ENCODE measurements at places on chromosomes 11 and 22.

GRCh38 chr11:10667521-10667885, 26.1 kb downstream of the IRAG1 start:
- DNase-seq, result no peak

GRCh38 chr22:17266251-17266971, 47.2 kb upstream of the ADA2 start:
- no peak for DNase-seq

DNA sequence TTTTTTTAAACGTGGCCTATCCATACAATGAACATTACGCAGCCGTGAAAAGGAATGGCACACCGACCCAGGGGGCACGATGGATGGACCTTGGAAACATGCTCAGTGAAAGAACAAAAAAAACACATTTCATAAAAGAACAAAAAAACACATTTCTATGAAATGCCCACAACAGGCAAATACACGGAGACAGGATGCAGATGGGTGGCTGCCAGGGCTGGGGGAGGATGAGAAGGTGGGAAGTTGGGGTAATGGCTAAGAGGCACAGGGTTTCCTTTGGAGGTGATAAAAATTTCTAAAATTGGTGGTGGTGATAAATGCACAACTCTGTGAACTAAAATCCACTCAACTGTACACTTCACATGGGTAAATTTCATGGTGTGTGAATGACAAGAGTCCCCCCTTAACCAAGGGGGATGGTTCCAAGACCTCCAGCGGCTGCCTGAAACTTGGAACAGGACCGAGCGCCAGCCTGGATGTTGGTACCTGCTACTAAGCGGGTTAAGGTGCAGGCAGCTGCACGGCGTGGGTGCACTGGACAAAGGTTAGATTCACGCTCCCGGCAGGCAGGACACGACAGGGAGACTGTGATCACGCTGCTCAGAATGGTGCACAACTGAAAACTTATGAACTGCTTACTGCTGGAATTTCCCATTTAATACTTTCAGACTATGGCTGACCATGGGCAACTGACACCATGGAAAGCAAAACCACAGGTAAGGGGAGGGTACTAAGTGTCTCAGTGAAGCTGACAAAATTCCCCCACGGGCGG, 16.5 kb downstream of the BRD1 start:
- DNase-seq, result no peak

DNA sequence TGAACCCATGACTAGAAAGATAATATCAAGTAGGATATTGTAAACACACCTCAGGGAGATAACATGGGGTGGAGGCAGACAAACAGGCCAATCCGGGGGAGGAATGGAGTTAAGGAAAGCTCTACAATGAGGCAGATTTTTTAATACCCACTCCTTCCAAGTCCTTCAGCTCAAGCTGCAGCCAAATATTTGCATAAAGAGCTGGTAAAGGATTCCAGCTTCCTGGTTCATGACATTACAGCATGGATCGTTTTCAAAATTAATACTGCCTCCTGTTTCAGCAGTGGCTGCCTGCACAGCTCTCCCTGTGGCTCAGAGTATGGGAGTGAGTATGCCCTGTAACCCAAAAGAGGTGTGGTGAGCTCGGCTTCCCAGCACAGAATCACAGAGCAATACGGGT, 5.1 kb downstream of the POU2AF3 start:
- no peak for DNase-seq

DNA sequence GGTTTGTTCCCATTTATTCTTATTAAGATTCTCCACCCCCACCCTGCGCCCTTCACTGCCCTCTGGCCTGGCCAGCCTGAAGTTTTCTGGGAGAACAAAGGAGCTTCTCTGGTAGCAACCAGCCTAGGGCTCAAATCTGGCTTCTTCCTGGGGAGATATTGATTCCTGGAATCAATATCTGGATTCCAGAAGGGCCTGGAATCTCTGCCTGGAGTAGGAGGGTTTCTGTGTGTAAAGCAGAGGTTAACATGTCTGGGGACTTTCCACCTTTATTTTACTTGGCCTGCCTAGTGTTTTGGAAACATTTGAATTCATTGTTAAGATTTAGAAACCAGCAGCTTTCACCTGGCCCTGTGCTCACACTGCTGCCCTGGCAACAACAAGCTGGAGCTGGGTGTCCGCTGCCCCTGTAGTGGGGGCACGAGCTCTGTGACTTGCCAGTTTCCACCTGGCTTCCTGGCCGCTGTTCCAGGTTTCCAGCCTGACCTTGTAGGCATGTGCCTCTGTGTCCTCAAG, 5.5 kb downstream of the C11orf91 start:
- no peak for DNase-seq

GRCh38 chr11:28243061-28243460, 134.9 kb downstream of the METTL15 start:
- DNase-seq, result no peak

DNA sequence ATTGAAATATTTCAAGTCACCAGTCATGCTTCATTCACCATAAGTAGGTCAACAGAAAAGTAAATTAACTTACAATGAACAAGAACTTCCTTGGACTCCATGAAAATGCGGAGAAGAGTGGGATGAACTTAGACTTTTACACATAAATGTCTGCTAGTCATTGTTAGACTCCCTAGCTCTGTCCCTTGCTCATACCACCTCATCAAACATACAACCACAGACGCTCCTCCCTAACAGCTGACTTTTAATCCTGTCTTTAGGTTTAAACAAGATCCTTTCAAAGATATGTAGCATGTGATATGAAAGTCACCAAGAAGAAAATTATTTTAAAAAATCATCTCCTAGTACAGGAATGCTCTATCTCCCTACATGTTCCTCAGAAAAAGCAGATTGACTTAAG, 248.1 kb downstream of the DLG2 start:
- DNase-seq, result no peak

- DNase-seq, result no peak
Measured at GRCh38 chr11:75925785-75926164, 110.8 kb downstream of the UVRAG start.

GRCh38 chr11:2445746-2446551, 1.1 kb downstream of the KCNQ1 start:
- DNase-seq, result no peak

DNA sequence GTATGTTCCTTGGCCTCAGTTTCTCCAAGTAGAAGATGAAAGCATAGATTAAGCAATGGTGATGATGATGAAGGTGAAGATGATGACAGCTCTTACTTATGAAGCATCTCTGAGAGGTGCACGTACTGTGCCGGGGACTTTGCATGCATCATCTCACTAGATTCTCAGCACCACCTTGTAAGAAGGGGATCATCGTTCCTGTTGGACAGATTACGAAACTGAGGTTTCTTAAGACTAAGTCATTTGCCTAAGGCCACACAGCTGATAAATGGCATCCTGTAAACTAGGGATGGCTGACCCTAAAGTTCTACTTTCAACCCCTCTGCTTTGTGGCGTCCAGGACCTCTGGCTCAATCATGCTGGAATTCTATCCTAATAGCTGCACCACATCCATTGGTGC, 8.7 kb downstream of the MS4A15 start:
- DNase-seq, result no peak

DNA sequence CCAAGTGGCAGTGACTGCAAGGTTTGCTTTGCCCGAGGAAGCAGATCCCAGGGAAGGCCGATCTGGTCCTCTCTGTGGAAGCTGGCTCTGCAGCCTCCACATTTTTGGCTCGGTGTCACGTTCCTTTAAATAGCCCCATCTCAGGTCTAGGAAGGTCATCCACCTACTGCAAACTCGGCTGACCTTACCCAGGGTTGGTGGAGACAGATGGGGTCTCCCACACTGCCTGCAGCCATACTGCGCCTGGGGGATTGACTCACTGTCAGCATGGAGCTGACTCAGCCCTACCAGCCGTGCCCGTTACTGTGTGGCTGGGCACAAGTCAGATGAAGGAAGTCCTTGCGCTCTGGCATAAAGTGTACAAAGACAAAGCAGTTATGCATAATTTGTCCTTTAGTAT, 16.9 kb downstream of the CDPF1 start:
- DNase-seq, result no peak

GRCh38 chr22:50622723-50623327, 5.1 kb downstream of the ARSA start:
- DNase-seq, result no peak

DNA sequence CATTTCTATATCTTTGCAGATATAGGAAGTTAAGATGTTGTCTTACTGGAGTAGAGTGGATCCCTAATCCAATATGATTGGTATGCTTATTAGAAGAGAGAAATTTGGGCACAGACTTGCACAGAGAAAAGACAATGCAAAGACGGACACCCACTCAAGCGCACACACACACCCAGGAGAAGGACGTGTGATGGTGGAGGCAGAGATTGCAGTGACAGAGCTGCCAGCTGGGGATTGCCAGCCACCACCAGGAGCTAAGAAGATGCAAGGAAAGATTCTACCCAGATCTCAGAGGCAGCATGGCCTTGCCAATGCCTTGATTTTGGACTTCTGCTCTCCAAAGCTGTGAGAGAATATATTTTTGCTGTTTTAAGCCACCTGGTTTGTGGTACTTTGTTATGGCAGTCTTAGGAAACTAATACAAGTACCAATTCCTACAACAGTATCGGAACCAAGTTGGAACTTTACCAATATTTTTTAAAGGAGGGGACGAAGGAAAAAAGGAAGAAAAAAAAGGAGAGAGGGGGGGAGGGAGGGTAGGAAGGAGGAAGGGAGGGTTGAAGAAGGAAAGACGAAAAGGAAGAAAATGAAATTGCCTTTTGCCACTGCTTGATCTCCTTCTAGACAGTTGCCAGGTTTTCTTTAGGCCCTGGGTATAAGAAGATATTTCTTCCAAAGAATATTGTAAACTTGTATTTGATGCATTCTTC, 334.0 kb downstream of the BUD13 start:
- DNase-seq, result no peak

DNA sequence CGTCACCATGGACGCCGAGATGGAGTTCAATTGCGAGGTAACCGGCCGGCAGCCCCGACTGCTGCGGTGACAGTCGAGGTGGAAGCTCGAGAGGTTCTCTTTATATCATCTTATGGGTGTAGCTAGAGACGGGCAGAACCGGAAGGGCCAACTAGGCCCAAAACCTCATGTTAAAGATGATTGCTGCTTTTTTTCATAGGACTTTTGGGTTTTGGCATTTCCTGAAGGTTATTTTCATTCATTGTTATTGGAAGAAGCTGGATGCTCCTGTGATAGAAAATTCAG, 585 bp downstream of the NF2 start:
- DNase-seq, result no peak

All from AG09319 (cell line).